Mesenteric fat pad (tissue), 1 donor: ENCODE measurements at places on chromosomes 3 and 15. TPM values are rescaled to one million over a fixed set of nuclear protein-coding genes. Genes with fewer than 3 reads are reported as not detected.
A peak's percentile ranks its signal among the peaks of the same experiment; 100 is the strongest.

GOLGA8J gene
- not detected for total RNA-seq

NR2F2 gene
- 76.3 TPM for total RNA-seq

ANKUB1 gene
- not detected for total RNA-seq

GHSR gene
- total RNA-seq: not detected

DPPA2 gene
- not detected for total RNA-seq

DNA sequence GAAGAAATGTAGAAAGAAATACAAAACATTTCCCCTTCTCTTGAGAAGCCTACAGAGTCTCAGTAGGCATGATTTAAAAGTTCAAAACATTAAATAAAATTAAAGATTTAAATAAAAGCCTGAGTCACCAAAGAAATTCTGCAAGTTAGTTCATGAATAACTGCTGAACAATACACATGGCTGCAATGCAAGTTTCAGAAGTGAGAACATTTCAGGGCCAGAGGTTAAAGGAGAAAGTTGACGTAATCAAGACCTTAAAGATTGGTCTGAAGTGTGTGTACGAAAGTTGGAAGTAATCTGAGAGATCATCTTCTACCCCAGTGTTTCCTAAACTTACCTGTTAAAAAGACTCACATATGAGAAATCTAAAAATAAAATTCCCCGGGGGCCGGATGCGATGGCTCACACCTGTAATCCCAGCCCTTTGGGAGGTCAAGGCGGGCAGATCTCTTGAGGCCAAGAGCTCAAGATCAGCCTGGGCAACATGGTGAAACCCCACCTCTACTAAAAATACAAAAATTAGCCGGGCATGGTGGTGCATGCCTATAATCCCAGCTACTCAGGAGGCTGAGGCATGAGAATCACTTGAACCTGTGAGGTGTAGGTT lies 108.7 kb upstream of the PHLDB2 start:
- no peak for DNase-seq

GRCh38 chr3:113151461-113152031 lies 59.8 kb upstream of the BOC start:
- no peak for DNase-seq

DNA sequence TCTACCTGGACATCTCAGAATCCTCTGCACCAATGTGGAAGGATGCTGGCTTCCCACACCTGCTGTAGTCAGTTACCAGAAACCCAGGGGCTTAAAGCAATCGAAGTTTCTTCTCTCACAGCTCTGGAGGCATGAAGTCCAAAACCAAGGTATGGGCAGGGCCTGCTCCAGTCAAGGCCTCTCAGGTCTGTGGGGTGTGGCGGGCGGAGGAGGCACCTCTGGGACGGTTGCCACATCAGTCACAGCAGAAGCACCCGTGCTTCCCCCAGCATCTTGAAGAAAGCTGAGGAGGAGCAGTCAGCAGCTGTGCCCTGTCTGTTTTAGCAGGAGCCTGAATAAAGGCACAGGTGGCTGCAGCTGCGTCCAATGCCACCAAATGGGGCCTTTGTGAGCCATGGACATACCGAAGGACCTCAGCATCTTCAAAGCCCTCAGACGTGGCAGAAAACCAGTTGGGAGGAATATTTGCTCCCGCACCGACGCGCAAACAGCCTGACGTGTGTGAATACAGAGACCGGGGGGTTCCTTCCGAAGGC lies 68.9 kb downstream of the TFRC start:
- DNase-seq: peak; percentile 72

DNA sequence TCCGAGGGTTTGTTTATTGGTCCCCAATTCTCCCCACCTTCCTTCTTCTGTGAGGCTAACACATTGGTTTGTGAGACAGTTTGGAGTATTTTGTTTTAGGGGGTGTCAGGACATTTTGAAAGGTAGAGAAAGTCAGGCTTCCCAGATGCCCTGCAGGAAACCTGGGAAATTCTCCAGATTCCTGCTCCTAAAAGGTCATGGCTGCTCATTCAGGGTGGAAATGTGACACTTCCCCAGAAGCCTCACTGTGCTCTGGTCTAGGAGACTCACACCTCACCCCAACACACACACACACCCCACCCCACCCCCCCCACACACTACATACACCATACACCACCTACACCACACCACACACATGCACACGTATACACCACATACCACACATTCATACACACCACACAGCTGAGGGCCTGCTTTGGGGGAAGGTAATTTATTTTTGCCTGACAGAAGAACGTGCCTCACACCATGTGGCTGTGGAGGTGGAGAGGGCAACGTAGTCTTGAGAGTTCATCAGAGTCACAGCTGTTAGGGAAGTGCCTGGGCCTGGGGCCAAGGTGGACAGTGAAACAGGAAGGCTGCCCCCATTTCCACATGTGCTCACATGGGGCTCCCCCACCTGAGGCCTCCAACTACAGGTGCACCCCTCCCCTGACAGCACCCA lies 40.4 kb upstream of the LIMD1 start:
- no peak for DNase-seq

DNA sequence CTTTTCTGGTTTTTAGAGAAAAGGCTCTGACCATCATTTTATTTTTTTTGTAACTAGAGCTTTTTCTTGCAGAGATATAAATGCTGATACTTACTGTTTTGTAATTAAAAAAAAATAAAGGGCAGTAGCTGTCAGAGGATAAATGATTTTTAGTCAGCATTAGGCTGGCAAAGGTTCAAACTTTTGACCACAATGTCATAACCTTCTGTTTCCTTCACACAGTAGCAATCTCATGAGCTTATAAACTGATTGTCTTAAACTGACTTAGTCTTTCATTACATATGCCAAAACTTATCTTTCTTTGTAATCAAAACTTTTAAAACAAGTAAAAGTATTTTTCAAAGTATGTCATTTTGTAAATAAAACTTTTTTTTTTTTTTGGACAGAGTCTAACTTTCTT lies 841.9 kb downstream of the OTOL1 start:
- DNase-seq: no peak

GRCh38 chr3:147354623-147355022 lies 51.7 kb downstream of the ZIC4 start:
- peak; percentile 81 for DNase-seq

- no peak for DNase-seq
These were observed 166.6 kb upstream of the SLC24A5 start for GRCh38 chr15:47954196-47954595.

- DNase-seq: no peak
These were observed 15.9 kb downstream of the LYSMD4 start for GRCh38 chr15:99717161-99718009.

- DNase-seq: no peak
These were observed 126.7 kb downstream of the MYLK start for GRCh38 chr3:123757281-123757940.

DNA sequence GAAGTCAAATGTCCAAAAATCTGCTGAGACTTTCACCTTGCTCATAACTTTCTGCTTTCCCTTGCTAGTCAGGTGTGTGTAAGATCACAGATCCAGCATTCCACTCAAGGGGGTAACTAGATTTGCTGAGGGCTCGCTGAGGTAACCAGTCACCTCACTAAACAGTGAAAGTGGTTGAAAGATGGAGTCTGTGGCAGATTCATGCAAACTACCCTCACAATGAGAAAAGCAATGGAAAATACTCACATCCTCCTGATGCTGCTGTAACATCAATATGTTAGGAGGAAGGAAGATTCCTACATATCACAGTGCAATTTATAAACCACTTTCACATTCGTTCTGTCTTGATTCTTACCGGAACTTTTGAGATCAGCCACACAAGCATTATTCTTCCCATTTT lies 174.3 kb upstream of the BCL6 start:
- DNase-seq: no peak

DNA sequence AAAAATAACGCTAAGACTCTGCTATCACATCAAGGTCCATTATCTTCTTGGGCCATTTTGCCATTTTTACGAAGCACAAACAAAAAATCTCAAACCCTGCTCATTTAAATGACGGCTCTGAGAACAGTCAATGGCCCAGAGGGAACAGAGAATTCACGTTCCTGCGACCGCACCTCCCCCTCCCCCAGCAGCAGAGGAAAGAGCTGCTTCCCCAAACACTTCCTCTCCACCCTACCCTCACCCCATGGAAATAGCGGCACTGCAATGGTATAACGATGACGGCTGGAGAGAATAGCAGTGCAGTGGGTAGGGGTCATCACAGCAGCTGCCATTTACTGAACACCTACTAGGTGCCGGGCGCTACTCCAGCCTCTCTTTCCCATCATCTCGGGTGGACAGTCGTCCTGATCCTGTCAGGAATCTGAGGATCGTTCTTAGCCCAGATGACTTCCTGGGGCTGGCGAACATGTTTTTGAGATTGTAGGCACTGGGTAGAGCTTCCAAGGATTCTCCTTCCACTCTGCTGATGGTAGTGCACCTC lies 113.3 kb downstream of the IQSEC1 start:
- no peak for DNase-seq

DNA sequence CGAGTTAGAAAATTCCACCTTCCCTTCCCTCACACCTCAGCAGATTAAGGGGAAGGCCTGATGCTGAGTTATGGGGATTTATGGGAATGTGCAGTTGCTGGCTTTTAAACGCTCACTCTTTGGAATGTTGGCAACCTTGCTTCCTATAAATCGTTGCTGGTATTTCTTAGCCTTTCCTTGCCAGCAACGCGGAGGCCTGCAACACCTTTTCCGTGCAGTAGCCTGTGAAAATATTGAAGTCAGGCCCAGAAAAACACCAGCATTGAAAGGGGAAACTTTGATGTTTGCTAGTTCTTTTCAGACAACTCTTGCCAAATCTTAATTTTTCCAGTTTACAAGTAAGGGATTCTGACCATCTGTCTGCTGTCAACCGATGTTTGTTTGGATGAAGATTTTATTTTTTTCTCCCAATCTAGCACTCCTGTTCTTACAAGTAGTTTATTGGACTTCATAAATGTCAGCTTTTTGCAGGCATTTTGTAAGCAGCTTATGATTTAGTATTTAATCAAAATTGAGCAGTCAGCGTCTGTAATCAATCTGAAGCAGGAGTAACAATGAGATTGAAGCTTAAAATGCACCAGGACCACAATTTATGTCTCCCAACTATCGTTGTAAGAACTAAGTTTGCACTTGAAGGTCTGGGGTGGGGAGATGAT lies 251.0 kb downstream of the RPLP1 start:
- no peak for DNase-seq

DNA sequence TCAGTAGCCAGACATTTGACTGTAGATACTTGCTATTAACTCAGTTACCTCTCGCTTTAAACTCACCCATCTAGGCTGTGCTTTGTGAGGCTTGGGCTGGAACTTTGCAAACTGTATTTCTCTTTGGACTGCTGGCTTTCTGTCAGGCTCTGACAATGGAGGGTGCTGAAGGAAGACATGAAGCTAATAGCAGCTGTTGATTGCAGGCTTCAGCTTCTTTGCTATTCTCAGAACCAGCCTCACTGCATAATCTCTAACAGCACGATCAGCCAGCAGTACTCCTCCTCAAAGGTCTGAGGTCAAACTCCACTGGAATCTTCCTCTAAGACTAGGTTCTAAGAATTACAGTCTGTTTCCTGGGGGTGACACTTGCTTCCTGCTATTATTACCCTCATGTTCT lies 295.6 kb downstream of the ZBBX start:
- no peak for DNase-seq

DNA sequence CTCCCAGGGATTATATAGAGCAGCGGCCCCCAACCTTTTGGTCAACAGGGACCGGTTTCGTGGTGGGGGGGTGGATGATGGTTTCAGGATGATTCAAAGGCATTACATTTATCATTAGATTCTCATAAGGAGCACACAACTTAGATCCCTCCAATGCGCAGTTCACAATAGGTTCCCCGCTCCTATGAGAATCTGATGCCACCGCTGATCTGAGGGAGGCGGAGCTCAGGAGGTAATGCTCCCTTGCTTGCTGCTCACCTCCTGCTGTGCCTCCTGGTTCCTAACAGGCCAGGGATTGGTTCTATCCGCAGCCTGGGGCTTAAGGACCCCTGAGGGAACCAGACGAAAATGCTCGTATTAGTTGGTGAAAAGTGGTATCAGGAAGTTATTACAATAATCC lies 1.3 kb upstream of the HACD2 start:
- DNase-seq: no peak

- no peak for DNase-seq
These were observed 4.2 kb downstream of the MFGE8 start for GRCh38 chr15:88908697-88909621.

DNA sequence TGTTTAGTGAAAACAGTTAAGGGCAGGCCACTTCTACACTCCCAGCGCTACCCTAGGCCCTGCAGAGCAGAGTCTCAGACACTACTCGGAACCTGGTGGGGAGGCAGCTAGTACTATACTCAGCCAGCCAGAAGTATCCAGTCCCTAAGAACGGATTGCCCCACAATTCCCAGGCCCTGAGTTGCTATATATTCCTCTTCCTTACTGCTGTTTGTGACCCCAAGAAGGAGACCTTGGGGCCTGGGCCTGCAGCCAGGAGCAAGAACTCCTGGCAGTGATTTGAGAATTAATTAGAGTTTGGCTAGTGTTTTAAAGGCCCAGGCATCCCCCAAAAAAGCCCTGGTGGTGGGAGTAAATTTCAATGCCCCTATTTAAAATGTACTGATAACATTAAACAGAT lies 87.7 kb downstream of the RBPMS2 start:
- DNase-seq: peak; percentile 45

DNA sequence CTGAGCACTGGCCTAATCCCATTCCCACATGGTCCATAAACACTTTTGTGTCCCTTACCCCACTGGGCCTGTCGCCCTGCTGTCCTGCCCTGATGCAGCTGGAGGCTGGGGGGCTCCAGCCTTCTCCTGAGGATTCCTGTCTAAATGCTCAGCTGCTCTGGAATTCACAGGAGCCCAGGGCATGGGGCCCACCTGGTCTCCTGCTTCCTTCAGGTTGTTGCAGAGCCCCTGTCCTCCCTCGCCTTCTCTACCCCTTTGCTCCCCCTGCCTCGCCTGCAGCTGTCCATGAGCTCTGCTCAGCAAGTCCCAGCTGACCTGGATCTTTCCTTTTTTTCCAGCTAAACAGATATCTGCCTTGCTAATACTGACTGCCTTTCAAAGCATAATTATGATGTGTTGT lies 286.9 kb downstream of the XXYLT1 start:
- DNase-seq: no peak

GRCh38 chr3:35675621-35676020 lies 36.3 kb downstream of the ARPP21 start:
- DNase-seq: no peak

GRCh38 chr3:163391407-163392181 lies 1686.7 kb downstream of the SI start:
- no peak for DNase-seq

DNA sequence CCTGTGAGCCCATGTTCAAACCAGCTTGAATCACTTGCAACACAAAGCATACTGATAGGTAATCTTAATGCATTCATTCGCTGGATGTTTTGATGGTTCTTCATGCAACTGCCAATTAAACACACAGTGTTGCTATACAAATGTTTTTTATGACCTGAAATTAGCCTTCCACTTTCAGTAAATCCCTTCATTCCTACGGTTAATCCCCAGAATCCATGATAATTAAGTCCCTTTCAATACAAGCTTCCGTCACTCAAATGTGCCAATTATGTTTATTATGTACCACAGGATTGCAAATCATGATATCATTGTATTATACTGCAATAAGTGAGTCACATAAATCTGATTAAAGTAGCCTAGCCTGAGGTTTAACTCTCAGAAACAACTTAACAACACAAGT lies 14.5 kb upstream of the LYZL4 start:
- no peak for DNase-seq

GRCh38 chr15:25741256-25741580 lies 121.9 kb downstream of the ATP10A start:
- DNase-seq: no peak
